ENCODE measurements at places on chromosomes 16 and 17.

GRCh38 chr17:17511881-17512858 is 16.0 kb upstream of the RASD1 start:
- DNase-seq = no peak

DNA sequence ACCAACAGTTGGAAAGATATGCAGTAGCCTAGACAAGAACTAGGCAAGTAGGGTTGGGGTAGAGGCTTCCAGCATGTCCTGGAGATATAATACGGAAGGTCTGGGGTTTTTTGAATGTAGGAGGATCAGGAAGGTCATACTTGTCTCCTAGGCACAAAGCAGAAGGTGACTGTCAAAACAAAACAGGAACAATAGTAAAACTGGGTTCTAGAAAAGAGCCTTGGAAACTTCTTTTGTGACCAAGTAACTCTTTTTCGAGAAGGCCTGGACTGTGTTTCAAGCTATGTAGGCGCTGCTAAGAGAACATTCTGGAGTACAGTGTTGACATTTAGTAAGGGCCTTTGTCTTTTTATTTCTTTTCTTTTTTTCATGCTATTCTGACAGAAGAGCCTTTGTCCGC is 26.9 kb upstream of the TENT4B start:
- no peak for DNase-seq

GRCh38 chr17:10058921-10059683 is 139.3 kb downstream of the GAS7 start:
- no peak for DNase-seq

GRCh38 chr16:69927056-69927757 is 23.9 kb upstream of the CLEC18A start:
- DNase-seq = no peak

- no peak for DNase-seq
Observed at GRCh38 chr17:50816771-50817751, 18.3 kb upstream of the WFIKKN2 start.

Measured in NCI-H1092 (cell line).